ENCODE measurements at places on chromosomes 5 and 9.

GRCh38 chr5:67353500-67354450, 157.2 kb upstream of the CD180 start:
- no peak for DNase-seq

DNA sequence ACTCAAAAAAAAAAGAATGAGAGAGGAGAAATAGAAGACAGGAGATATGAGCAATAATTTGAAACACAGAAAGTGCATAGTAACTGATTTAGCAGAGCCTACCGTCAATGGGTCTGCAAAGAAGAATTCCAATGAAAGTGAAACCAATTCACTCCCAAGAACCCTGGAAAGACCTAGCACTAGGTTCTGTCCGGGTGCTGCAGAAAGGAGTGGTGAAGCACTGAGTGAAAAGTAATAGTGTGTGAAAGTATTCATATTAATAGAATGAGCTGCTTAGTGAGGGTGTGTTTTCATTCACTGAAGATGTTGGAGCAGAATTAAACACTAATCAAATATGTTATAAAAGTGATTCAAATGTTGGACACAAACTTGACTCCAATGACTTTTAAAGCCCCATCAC, 51.3 kb upstream of the SLC30A5 start:
- DNase-seq, result no peak

GRCh38 chr9:4139196-4139595, 160.7 kb downstream of the GLIS3 start:
- no peak for DNase-seq

- no peak for DNase-seq
Measured at GRCh38 chr5:59317774-59318205, 575.7 kb downstream of the PDE4D start.

- DNase-seq, result no peak
Measured at GRCh38 chr5:173493040-173493439, 123.4 kb downstream of the BOD1 start.

DNA sequence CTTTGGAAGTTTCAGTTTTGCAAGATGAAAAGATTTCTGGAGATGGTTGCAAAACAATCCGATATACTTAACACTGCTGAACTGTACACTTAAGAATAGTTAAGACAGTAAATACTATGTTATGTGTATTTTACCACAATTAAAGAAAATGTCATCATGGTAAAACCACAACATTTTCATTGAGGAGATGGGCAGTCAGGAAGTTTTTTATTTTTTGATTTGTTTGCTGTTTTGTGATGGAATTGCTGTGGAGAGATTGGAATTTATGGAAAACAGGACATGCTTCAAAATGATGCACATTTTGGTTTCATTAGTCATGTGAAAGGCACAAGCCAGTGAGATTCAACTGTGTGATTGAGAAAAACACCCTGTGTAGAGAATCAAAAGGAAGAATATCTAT, 90.5 kb upstream of the AGXT2 start:
- no peak for DNase-seq

GRCh38 chr5:146643776-146644175, 127.8 kb upstream of the GPR151 start:
- DNase-seq, result peak; percentile 60

DNA sequence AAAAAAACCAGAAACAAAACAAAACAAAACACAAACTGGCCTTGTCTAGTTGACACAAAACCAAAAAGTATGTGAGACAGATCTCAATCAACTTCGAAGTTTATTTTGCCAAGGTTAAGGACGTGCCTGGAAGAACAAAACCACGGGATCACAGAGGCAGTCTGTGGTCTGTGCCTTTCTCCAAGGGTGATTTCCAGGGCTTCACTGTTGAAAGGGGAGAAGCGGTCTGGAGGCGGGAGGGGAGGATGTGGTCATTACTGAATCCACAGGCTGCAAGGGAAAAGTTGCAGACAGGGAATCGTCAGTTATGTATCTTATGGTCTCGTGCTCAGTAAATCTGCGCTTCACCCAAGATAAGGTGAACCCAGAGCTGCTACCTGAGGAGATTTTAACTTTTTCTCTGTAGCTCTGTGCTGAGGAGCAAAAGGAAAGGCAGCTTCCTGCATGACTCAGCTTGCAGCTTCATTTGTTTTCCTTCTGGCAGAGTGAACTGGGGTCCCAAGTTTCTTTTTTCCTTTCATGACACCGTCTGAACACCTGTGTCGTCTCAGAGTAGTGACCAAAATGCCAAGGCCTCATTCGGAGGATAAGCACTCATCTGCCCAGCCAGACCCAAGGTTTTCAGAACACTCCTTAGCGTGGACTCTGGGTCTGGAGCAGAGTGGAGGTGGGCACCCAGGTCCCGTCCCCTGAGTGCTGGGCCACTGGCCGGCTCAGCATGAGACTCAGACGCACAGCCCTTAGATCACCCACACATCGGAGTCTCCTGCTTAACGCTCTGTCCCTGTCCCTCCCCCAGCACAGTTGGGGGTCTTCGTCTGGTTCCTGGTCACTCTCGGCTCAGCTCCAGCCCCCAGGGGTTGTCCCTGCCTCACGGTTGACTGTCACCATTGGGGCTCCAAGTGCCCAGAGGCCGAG, 25.9 kb downstream of the ROPN1L start:
- no peak for DNase-seq

DNA sequence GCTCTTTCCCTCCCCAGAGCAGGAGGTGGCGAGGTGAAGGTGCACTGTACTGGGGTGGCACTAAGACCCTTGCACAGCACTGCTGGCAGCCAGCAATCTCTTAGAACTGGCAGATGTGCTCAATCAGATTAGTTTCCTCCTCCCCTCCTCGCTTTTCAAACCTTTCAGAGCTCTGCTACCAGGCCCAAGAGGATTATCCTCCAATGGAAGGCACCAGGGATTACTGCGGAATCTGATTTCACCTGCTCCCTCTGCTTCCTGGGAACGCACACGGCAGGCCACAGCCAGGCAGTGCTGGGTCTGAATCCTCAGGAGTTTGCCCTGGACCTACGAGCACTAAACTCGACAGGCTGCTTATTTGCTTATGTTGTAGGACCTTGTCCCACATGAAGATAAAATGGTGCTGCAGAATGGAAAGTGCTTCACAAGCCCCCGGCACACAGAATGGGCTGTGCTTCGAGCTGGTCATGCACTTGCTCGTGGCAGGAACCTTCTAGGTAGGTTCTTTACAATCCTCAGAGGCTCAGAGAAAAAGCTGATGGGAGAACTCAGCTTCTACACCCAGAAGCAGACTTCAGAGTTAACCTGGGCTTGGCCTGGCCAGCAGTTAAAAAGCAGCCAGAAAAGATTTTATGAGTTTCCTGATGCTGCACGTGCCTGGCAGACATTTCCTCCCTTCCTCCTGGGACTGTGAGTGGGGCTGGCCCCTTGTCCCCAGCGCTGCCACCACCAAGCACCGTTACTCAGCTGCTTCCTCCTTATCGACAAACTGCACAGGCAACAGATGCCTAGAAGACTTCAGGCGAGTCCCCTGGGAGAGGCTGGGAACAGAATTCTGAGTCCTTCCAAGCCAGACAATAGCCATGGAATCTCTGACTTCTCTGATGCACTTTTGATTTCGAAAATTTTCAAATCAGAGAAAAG, 33.1 kb downstream of the FABP6 start:
- DNase-seq, result peak; percentile 87

DNA sequence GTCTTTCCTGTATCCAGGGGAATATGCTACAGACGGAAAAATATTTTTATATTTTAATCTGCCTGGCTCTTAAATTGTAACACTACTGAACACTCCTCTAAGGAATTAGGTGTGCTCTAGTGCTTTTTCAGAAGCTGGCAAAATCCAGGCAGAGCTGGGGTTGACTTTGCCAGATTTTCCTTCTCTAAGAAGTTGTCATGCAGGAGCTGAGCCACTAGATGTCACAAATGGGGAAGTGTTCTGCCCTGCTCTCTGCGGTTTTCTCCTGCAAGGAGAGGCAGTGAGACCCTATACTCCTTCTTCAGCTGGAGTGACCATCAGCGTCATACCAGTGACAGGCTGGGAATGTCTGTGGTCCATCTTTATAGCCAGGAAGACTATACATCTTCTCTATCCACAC, 112.5 kb downstream of the HAPLN1 start:
- peak; percentile 63 for DNase-seq

- no peak for DNase-seq
Measured at GRCh38 chr9:87445646-87446045, 52.0 kb upstream of the DAPK1 start.

DNA sequence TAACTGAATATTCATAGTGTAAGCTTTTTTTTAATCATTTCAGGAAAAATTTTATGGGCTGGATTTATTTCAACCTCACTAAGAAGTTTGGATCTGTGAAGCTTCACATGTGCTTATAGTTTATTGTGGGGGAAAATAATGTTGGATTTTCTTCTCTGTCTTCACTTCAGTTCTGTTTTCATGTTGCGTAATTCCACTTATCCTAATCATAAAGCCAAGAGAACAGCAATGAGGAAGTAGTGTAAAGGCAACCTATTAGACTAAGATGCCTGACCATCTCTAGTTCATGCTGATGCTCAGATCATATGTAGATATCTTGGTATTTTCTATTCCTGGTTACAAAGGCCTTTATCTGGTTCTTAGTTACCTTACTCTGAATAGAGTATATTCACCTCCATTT, 50.0 kb downstream of the CD180 start:
- no peak for DNase-seq

GRCh38 chr5:139805545-139805944, 9.9 kb downstream of the PSD2 start:
- DNase-seq, result no peak

DNA sequence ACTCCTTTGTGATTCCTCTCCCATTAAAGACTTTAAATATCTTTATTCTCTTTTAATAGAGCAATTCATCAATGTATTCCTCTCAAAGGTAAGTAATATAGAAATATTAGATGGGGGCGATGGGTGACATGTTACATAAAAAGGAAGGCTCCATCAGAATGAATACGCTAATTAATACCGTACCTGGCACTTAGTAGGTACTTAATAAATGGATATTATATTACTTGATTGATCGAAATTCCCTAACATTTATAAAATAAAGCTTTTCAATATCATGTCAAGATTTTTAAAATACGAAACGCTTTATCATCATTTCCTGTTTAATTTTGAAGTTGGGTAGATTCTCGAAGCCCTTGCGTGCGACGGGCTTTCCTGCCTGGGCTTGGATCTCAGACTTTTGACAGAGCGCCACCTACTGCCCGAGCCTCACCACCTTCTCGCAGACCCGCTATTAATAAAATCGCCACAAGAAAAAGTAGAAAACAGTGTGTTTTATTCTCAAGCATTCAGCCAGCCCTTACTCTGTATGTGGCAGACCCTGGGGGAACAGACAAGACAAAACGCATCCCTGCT, 99.4 kb downstream of the C5orf15 start:
- peak; percentile 83 for DNase-seq

GRCh38 chr5:68482199-68482598, 266.6 kb downstream of the PIK3R1 start:
- DNase-seq, result no peak

GRCh38 chr5:92886751-92887150, 694.3 kb downstream of the NR2F1-AS1 start:
- DNase-seq, result no peak

- DNase-seq, result no peak
Measured at GRCh38 chr9:92661743-92662142, 8.2 kb downstream of the IPPK start.

GRCh38 chr9:135701067-135701958, 672 bp upstream of the KCNT1 start:
- no peak for DNase-seq

- DNase-seq, result no peak
Measured at GRCh38 chr5:51214746-51215145, 168.5 kb upstream of the ISL1 start.

GRCh38 chr5:78269088-78269703, 25.3 kb downstream of the AP3B1 start:
- no peak for DNase-seq

DNA sequence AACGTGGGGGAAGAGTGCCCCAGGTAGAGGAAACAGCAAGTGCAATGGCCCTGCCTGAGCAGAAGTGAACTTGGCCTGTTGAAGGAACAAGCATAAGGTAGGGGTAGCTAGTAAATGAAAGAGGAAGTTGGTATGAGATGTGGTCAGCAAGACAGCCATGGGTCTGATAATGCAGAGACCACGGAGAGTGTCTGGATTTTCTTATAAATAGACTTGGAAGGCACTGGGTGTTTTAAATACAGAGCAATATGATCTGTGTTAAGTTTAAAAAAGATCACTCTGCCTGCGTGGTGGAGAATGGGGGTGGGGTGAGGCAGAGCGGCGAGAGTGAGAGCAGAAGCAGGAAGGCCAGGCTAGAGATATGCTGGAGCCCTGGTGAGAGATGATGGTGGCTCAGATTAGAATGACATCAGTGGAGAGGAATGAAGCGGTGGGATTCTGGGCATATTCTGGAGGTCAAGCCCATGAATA, 4.2 kb downstream of the ADAM19 start:
- no peak for DNase-seq

DNA sequence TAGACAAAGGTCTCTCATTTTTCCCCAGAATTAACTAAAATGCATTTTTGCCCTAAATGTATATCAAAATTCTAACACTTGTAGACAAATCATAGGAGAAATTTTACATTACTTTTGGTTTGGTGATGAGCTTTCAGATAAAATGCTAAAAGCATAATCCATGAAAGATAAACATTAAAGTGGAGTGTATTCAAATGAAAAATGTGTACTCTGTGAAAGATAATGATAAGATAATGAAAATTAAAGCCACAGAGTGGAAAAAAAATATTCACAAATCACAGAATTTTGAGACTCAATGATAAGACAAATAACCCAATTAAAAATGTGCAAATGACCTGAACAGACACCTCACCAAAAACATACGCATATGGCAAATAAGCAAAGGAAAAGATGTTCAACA, 176.9 kb upstream of the ADAMTS16 start:
- no peak for DNase-seq

GRCh38 chr5:179312557-179313235, 32.6 kb downstream of the ADAMTS2 start:
- DNase-seq, result no peak

GRCh38 chr9:5650356-5651105, 21.6 kb downstream of the RIC1 start:
- no peak for DNase-seq

DNA sequence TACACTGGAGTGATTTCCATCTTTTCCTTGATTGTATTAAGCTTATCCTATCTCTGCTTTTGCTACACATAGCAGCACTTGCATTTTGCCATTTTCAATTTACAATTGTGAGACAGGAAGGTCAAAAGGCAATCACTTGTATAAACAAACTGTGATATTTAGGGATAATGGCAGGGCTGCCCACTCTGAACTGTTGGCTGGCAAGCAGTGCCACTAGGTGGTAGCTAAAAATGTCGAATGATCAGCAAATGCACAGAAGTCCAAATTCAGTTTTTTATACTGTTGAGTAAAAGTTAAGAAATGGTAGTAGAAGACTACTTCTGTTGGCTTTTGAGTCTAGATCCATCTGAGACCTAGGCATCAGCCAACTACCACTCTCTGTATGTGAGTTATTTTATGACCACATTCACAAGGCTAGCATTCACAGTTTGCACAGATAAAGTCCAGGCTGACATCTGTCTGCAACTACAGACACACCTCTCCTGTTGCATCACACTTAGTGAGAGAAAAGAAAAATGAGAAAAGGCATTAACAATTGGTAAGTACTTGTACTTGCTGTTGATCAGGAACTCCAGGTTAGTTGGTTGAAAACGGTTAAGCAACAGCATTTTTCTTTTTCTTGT, 108.8 kb upstream of the ASTN2 start:
- no peak for DNase-seq

- no peak for DNase-seq
Measured at GRCh38 chr9:109419531-109419930, 78.6 kb downstream of the PTPN3 start.

- DNase-seq, result no peak
Measured at GRCh38 chr9:115191667-115192066, 73.7 kb upstream of the TNC start.
